ENCODE measurements at places on chromosomes 7 and 10.

GRCh38 chr7:116950889-116951351 is 2.4 kb upstream of the ST7 start:
- no peak for DNase-seq

DNA sequence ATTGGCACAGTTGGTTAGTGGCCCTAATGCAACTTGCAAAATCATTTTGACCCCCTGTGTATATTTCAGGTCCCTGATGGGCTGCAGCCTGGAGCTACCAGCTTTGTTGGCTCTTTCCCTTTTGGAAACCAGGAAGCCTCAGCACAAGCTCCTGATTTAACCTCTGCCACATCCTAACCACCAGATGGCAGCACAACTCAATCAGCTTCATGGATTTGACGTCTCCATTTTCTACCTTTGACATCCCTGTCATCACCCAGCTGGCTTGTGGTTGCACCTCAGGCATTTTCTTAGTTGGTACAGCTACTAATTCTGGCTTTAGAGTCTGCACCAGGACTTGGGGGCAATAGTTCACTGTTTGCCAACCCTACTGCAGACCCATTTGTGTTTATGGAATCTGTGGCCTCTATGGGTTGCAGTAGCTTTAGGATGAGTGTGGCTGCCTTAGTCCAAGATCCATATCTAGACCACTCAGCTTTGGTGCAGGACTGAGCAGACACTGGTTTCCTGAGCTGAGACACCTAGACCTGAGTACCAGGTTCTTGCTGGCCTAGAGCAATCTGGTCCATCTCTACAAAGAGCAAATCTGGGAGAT is 456.2 kb downstream of the REEP3 start:
- DNase-seq: no peak

DNA sequence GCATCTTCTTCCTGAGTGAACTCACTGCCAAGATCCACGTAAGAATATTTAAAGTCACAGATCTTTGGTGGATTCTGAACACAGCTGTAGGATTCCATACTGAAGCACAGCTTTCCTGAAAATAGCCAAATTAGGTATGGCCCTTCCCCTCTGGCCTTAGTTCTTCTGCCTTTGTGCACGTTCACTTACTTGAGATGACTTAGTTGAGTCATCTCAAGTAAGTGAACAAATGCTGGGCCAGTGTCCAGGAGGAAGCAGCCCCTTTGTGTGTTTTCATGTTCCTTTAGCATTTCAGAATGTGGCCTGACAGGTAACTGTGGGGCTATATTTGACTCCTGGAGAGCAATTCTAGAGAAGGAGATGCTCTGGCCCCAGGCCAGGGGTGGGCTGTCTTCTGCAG is 51.5 kb downstream of the CCNY start:
- no peak for DNase-seq

GRCh38 chr10:15898046-15898445 is 37.7 kb upstream of the MINDY3 start:
- no peak for DNase-seq

- DNase-seq: no peak
Measured at GRCh38 chr10:71705582-71705981, 14.0 kb downstream of the C10orf105 start.

All from activated CD8-positive, alpha-beta memory T cell treated with anti-CD3 and anti-CD28 coated beads for 1 hour (primary cell).